ENCODE measurements at places on chromosomes 13 and 19.

DNA sequence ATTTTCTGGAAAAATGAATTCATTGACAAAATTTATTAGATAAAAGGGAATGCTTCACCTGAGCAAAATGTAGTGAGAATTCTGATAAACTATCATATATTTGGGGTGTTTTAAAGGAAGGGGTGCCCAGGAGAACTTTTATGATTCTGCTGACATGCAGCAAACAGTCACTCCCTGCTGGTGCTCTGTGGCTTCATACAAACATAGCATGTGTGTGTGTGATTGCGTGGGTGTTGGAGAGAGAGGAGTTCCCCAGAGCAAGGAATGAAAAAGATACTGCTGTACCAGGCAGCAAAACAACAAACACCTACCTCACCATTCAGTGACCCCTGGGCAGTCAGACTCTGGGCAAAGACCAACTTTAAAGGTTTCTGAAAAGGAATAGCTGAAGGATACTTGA is 546.7 kb downstream of the RFC3 start:
- DNase-seq, result no peak

DNA sequence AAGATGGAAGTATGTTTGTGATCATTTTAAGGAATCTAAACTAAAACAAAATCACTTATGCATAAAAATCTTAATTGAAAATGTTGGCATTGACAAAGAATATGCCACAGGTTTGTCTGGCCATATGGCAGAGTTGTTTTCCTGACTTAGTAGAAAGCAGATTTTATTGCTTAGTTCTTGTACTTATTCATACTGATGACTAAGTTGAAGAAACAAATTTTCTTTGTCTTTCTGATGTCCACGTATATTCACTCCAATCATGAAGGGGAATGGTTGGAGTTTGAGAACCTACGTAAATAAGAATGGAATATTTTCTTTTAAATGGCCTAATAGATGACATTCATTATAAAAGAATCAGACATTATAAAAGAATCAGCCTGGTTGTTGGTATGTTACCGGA is 8.0 kb upstream of the GPC6 start:
- no peak for DNase-seq

DNA sequence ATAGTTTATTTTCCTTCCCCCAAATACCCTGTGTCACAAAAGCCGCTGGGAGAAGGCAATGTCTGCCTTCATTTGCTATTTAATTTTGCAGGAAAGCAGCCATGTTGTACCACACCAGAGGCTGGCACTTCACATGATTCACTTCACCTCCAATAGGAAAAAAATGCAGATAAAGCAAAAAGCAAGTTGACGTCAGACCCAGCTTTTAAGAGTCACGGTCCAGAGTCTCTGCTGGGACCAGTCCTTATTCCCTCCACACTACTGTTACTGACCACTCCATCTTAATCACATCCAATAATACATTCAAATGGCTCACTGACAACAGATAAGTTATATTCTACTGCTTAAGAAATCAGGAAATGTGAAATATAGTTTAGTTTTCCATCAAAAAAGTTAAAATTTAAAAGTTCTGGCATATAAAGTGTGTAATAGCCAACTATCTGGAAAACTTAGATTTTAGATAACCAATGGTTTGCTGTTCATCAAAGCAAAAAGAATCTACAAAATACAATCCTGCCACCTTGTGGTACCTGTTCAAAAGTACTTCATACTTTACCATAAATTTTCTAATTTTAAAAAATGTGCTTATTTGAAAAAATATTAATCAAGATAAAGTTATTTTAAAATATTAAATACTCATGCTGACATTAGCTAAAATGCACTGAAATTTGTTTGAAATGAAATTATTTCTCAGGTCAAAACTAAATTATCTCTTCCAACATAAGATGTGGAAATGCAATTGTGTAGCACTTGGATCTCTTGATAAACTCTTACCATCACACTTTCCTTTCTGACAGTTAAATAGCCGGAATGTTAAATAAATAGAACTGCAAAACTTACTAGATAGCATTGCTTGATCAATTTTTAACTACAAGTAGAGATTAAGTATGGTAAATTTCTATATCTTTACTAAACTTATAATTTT is 97.3 kb downstream of the SERP2 start:
- DNase-seq, result no peak

DNA sequence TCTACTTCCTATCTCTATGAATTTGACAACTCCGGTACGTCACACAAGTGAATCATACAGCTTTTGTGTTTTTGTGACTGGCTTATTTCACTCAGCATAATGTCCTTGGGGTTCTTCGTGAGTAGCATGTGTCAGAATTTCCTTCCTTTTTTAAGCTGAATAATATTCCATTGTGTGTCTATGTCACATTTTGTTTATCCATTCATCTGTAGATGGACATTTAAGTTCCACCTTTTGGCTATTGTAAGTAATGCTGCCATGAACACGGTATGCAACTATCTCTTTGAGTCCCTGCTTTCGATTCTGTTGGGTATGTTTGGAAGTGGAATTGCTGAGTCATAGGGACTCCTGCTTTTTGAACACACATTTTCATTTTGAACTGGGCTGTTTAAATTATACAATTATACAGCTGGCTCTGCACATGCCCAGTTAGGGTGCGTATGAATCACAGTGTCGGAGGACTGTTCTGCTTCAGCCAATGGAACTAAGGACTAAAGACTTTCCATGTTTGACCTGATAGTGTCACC is 43.0 kb upstream of the C13orf42 start:
- DNase-seq, result no peak

GRCh38 chr13:34620074-34620850 is 321.8 kb upstream of the NBEA start:
- DNase-seq, result no peak

DNA sequence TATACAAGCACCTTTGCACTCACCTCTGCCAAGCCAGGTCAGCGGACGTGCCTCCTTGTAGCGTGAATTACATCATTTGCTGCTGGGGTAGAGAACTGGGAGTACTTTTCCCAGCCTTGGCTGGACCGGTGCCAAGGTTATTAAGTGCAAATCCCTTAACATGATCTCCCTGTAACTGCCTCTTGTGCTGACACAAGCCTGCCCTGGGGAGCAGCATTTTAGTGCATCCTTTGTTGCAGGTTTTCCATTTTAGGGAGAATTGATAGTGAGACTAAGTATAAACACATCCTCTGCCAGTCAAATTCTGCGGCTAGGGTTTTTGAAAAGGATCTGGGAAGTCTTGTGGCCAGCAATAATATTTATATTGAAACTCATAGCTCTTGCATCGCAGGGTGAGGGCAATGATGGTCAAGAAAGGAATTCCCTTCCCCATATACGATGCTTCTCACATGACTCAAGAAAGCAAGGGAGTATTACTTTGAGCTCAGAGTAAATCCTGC is 32.7 kb upstream of the DCLK1 start:
- DNase-seq, result no peak

- DNase-seq, result peak; percentile 74
These were observed 128.4 kb downstream of the DPF1 start for GRCh38 chr19:38095411-38096308.

All from CD4-positive, alpha-beta T cell treated with Interleukin-6 for 4 hours (primary cell).